Activated CD8-positive, alpha-beta memory T cell treated with anti-CD3 and anti-CD28 coated beads, Interleukin-2, amount 10 ng/mL, durations not matched to agents 7 days and 5 days (primary cell): ENCODE measurements at places on chromosomes 3 and 15.

DNA sequence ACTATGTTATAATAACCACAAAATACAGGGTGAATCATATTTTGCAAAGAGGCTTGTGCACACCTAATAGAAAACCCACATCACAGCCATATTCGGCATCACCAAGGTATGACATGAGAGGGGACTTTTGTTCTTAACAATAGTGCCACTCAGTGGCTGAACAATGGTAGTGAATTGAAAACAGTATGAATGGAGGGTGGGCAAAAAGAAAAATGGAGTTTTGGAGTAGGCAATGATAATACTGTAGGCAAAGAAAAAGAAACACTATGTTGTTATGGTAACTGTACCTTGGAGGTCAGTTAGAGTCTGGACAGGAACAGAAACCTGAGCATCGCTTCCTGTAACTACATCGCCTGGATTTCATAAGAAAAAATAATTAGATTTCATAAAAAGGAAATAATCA lies 348.6 kb downstream of the PLCL2 start:
- DNase-seq: peak; percentile 51

GRCh38 chr3:116083683-116084082 lies 361.6 kb downstream of the LSAMP start:
- no peak for DNase-seq

DNA sequence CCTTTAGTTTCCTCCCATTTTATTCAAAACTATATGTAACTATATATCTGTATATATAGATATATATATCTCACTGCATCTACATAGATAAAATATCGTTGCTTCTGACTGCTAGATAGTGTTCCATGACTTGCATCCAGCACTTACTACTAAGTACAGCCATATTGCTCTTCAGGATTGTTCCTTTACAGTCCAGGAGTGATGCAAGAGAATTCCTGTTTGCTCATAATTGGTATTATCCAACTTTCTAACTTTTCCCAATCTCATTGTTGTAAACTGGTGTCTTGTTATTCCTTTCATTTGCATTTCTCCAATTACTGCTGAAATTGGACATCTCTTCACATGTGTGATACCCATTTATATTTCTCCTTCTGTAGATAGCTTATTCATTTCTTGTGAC lies 99.8 kb upstream of the STRIT1 start:
- DNase-seq: no peak

- DNase-seq: no peak
Measured at GRCh38 chr3:58215317-58216025, 4.7 kb upstream of the DNASE1L3 start.

DNA sequence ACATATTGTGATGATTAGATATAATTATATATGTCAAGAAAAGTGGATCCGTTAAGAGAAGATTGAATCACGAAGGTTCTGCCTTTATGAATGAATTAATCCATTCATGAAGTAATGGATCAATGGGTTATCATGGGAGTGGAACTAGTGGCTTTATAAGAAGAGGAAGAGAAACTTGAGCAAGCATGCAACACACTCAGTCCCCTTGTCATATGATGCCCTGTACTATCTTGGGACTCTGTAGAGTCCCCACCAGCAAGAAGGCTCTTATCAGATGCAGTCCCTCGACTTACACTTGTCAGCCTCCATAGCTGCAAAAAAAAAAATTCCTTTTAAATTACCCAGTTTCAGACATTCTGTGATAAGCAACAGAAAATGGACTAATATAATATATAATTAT lies 301.9 kb downstream of the RAP2B start:
- DNase-seq: no peak

- DNase-seq: no peak
Measured at GRCh38 chr15:47209591-47209990, 507.7 kb upstream of the SEMA6D start.

- DNase-seq: no peak
Measured at GRCh38 chr15:70030851-70031250, 66.9 kb downstream of the TLE3 start.

GRCh38 chr3:178583963-178584575 lies 47.8 kb downstream of the KCNMB2 start:
- no peak for DNase-seq

DNA sequence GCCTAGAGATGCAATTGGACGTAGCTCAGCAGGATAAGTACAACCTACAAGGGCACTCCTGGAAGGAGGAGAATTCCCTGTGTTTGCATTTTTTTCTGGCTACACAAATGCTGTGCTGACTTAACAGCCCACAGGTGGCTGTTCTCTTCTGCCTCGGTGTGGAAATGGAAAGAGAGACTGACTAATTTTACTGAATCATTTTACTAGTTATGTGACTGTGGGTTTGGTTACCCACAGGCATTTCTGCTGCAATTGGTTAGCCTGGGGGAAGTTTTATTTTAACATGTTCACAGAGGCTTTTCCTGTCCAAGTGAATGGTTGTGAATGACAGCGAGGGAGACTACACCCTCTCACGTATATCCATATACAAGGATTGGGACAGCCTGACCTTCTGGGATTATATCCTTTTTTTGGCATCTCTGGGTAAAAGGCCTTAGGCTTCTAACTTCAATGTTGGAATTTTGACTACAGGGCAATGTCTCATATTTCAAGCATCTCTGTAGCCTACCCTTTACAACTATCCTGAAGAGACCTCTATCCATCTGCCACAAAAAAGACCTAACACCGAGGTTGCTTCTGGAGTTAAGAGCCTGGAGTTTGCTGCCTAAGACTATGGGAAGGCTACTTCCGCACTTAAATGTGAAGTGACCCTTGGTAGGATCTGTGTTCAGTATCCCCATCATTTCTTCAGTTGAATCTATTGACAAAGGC lies 67.2 kb upstream of the TP63 start:
- DNase-seq: peak; percentile 86

- DNase-seq: no peak
Measured at GRCh38 chr3:183073839-183074238, 25.5 kb downstream of the MCCC1 start.

DNA sequence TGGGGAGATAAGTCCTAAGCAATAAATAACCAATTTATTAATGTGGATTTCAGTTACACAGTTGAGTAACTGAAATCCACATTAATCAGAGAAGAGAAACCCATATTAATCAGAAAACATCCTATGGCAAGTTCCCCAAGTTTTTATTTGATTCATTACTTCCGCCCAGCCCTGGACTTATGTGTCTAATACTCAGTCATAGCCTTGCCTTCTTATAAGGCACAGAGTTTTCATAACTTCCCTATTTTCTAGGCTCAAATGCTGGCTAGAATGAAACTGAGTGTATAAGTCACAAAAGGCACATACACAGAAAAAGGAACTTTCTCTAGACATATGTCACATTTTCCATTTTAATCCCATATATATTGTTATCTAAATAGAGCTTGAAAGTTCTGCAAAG lies 28.8 kb downstream of the CD47 start:
- DNase-seq: no peak

- no peak for DNase-seq
Measured at GRCh38 chr3:42096796-42097565, 5.8 kb downstream of the TRAK1 start.

DNA sequence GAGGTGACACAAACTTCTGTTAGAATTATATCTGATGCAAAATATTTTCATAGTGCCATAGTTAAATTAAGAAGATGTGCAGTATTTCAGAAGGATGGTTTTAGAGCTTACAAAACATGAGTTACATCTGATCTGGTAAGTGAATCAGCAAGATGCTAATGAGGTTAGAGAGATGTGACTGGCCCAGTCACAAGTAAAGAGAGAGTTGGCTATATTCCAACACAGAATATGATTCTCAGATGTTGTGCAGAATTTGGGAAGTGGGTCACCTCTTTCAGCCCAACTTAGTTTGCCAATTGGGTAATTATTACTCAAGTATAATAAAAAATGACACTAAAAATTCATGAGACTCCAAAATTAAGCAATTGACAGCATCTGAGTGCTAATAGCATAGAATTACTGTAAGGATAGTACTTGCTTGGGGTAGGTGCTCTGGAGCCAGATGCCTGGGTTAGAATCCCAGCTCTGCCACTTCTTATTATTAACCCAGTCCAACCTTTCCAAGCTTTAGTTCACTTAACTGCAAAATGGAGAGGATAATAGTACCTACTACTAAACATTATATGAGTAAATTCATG lies 30.8 kb downstream of the P2RY1 start:
- no peak for DNase-seq

GRCh38 chr3:39718674-39719595 lies 90.5 kb upstream of the MYRIP start:
- DNase-seq: no peak

DNA sequence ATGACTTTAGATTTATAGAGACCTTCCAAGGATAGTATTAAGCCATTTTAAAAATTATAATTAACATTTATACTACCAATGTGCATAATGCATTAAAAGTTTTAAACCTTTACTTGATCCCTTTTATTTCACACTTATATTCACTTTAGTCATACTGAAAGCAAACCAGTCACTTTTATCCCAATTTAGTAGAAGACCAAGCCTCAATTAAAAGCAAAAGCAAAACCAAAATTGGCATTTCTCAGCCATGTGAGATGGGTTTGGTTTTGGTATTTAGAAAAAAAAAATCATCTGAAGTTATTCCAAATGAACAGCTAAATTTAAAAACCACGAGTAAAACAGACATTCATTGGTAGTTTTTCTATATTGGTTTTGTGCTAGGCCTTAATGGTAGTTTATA lies 249.4 kb downstream of the LPP start:
- DNase-seq: no peak

GRCh38 chr3:96072226-96072625 lies 742.2 kb upstream of the EPHA6 start:
- DNase-seq: no peak

- no peak for DNase-seq
Measured at GRCh38 chr3:99504258-99504657, 134.1 kb upstream of the COL8A1 start.

- DNase-seq: no peak
Measured at GRCh38 chr3:125120379-125121122, 64.8 kb upstream of the HEG1 start.

- no peak for DNase-seq
Measured at GRCh38 chr15:37102305-37103162, 2.2 kb upstream of the MEIS2 start.

DNA sequence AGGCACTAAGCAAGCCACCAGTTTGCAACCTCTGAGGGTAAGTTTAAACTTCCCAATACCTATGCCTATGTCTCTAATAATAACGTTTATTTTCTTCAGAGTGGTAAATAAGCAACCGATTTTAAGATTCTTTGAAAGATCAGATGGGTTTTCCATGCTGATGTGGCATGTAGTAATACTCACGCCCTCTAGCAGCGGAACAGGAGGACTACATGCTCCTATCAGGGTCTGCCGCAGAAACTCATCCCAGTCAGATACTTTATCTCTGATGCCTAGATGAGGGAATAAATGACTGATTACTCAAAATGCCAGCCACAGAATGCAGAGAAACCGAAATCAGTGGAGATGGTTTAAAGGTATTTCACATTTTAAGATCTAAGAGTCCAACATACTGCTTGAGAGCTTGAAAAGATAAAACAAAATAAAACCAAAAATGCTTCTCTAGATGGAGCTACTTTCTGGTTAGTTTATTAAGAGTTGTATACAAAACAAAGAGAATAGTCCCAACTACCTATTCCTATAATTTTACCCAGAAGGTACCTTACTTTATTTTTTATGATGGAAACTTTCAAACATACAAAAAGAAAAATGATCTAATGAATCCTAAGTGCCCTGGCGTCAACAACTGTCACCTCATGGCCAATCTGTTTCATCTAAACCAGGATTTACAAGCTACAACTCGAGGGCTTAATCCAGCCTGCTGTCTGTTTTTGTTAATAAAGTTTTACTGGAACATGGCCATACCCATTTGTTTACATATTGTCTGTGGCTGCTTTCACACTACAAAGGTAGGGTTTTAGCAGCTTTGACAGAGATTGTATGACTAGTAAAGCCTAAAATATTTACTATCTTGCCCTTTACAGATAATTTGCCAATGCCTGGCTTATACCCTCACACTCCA lies 37.5 kb upstream of the STIMATE start:
- peak; percentile 74 for DNase-seq

DNA sequence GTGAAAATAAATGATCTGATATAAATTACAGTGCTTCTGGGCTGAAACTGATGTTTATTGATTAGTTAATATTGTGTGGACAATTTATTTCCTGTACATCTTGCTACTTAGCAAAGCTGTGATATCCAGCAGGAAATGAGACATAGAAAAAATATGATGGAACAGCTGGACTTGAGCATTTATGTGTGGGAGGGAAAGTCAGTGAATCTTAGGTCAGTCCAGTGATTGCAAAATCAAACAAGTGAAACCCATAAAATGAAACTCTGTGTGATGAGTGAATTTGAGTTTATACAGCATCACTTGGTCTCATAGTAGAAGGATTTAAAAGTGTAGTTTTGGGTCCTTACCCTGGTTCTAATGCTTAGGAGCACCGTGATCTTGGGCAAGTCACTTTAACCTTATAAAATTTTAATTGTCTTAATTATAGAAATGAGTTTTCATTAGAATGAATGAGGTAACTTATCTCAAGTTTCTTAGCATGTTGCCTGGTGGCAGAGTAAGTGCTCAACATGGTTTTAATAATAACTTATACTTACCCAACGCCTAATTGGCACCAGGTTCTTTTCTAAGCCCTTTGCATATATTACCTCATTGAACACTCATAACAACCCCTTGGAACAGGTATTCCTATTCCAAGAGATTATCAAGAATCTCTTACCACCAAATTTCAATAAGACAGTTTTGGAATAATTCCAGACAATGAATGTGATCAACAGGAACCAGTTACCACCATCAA lies 194.6 kb downstream of the ADAMTSL3 start:
- no peak for DNase-seq

DNA sequence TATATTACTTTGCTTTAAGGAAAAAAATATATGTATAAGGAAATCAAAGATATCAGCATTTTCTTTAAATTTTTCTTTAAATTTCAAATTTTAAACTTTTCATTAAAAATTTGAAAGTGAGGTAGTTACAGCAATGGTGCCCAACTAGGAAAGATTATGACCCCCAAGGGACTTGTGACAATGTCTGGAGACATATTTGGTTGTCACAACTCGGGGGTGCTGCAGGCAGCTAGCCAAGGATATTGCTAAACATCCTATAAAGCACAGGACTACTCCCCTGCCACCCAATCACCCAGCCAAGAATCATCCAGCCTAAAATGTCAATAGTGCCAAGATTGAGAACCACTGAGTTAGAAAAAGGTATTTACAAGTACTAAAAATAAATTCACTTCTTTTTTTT lies 57.3 kb downstream of the SLC4A7 start:
- no peak for DNase-seq

GRCh38 chr15:38048001-38048455 lies 113.6 kb downstream of the TMCO5A start:
- DNase-seq: no peak

DNA sequence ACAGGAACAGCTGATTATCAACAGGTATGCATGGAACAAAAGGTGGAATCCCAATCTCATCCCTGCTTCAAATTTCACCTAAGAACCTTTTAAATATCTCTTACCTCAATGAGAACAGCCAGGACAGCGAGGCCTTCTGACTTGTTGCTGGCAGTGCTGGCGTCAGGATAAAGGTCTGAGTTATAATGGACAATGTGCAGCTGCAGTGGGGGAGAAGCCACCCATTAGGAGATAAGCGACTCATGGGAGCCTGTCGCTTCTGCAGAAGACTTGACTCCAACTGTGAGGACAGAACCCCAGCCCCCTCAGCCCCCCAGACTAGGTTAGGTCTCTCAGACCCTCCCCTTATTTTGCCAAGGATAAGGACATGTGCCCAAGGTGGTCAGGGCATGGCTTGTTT lies 39.7 kb downstream of the CA12 start:
- no peak for DNase-seq

- DNase-seq: peak; percentile 68
Measured at GRCh38 chr15:80991421-80991820, 1.8 kb upstream of the MESD start.
